Mucosa of descending colon (tissue), 3 donors: ENCODE measurements at places on chromosomes 6 and 20.

GRCh38 chr6:34412016-34412415, 13.9 kb downstream of the RPS10 start:
- DNase-seq, result no peak

DNA sequence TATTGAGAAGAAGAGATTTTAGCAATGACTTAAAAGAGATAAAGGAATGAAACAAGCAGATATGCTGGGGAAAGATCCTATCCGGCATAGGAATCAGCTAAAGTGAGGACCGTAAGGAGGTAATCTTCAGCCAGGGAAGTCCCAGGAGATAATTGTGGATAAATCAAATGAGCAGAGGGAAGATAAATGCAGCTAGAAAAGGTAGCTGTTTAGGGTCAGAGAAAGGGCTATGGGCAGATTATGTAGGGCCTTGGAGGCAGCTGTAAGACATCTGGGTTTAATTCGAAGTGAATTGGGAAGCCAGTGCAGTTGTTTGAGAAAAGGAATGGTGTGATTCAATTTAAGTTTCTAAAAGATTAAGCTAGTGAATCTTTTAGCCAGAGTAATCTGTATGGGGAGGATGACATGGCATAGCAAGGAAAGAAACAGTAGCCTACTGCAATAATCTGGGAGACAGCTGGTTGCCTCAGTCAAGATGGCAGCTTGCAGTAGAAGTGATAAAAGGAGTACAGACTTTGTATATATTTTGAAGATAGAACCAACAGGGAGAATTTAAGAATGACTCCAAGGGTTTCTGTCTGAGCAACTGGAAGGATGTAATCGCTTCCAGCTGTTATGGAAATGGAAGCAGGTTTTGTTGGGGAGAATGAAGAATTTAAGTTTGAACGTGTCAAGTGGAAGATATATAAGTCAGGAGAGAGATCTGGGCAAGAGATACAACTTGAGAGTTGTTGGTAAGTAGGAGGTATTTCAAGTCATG, 552.3 kb upstream of the FLRT3 start:
- no peak for DNase-seq

DNA sequence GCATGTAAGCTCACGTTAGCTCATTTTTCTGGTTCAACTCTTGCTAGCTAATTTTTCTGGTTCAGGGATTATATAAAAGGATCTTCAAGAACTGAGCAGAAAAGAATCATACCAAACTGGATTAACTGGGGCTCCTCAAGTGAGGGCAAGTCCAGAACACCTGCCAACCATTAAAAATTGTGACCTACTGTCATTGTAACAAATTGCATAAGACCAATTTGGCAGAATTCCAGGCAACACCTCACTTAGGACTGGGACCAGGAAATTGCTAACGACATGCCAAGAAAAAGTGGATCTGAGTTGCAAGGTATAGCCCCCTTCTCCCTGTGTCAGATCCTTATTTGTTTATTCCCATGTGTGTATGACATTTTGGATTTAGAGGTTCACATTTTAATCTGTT, 216.6 kb downstream of the HIVEP2 start:
- DNase-seq, result no peak

DNA sequence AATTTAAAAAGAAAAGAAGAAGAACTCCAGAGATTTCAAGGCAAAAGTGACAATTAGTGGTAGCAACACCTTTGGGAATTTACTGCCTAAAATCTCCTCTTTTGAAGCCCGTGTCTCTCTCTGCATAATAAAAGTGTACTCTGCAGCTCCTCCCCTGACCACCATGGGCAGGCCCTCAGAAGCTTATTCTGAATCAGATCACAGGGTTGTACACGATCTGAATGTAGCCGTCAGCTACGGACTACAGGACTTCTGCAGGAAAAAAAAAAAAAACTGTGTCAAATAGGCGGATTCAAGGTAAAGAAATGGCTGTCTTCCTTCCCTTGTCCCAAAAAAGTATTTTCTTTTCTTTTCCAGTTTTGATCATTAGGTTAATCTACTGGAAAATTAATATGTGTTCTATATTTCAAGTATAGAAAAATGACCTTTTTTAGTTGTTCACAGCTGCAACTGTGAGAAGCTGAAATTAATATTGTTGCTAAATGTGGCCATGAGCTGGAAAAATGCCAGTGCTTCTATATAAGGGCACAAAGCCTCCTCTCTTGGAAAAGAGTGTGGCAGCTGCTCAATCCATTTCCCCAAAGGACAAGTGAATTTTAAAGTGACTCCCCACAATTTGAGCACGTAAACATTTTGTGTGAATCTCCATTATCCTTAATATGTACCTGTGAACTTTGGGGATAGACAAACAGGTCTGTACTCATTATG, 397.4 kb downstream of the C6orf118 start:
- DNase-seq, result no peak

- DNase-seq, result no peak
Measured at GRCh38 chr20:11867291-11867919, 50.3 kb upstream of the BTBD3 start.

GRCh38 chr6:127869772-127870404, 31.0 kb downstream of the THEMIS start:
- no peak for DNase-seq

DNA sequence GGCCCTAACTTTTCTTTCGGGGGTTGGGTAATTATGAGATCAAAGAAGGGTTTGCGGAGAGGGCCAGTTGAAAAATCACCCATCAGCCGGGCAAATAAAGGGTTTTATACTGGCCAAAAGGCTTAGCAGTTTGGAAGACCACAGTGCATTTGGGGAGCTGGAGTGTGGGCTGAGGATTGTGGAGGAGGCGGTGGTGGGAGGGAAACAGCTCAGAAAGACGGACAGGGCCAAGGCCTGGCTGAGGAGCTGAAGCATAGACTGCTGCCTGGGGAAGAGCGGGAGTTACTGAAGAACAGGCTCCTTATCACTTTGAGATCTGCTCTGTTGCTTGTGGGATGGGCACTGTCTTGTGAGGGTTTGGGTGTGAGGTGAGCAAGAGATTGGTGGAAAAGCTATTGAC, 144.2 kb downstream of the CARMIL1 start:
- DNase-seq, result no peak

- DNase-seq, result no peak
Measured at GRCh38 chr20:50188879-50189680, 1.6 kb upstream of the CEBPB start.

GRCh38 chr6:146295695-146296094, 247.9 kb upstream of the RAB32 start:
- DNase-seq, result no peak

DNA sequence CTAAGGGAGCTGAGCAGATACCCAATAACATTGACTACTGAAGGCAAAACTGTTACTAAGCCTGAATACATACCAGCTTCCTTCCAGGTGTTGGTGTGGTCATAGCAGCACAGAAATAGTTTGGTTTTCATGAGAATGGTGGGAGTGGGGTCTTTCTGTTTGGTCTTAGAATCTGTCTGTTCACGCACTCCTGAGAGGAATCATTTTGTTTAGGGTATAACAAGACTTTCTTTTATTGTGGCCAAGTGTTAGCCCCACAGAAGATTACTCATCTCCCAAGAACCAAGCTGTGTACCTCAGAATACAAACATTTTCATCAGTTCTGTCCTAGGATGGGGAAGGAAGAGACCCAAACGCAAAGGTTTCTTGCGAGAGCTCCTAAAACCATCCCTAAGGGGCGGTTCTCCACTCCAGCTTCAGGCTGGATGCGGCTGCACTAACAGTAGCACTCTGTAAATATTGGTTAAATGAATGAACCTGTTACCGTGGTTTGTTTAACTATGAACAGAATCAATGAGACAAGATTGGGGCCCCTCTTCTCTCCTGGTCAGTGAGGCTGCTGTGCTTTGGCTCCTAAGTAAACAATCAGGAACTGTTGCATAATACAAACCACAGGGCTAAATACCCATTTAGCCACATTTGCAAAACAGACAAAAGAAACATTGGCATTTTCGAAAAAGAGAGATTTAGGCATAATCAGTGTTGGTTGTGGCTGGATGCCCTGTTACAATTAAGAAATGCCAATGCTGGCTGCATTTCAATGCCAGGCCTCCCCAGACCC, 44.9 kb downstream of the SNAP25 start:
- DNase-seq, result no peak

GRCh38 chr6:152119831-152120230, 312.3 kb downstream of the ESR1 start:
- DNase-seq, result no peak

GRCh38 chr6:135268740-135269139, 87.6 kb downstream of the MYB start:
- DNase-seq, result no peak

GRCh38 chr6:43377710-43378229, 8.3 kb upstream of the ZNF318 start:
- no peak for DNase-seq

DNA sequence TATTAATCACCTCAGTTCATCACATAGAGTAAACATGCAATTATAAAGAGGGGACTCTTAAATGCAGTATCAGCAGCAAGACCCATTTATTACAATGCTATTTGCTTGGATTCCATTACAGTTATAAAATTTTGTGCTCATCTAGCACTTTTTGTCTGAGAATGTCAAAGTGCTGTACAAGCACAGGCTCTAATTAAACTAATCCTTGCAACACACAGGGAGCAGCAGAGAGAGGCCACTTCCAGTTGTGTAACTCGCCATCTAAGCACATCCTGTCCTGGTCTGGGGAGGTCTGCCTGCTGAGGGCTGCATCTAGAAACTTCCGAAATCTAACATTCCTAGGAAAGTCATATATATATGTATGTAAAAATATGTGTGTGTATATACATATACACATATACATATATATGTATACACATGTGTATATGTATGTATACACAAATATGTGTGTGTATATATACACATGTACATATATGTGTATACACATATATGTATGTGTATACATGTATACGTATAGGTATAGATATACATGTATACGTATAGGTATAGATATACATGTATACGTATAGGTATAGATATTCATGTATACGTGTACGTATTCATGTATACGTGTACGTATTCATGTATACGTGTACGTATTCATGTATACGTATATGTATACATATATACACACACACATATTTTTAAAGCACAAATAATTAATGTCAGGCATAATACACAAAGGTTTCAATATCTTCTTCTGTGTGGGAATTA, 136.4 kb upstream of the JARID2 start:
- no peak for DNase-seq

DNA sequence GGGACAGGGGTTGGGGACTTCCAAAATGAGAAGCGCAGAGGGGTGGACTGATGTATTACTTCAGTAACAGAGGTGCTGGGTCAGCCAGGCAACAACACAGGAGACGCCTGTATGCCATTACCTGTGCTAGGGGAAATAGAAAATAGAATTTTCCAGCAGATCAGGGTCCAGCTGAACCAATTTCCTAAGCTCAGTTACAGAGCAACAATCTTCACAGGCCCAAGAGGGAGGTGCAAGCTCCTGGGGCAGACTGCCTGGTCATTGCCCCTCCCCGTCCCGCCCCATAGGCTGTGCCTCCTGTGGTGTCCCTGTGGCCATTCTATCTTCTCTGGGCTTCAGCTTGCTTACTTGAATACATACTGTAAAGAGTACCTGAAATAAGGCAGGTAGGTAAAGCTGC, 3.7 kb downstream of the KCNK5 start:
- peak; percentile 83 for DNase-seq

- DNase-seq, result no peak
Measured at GRCh38 chr20:35699957-35700624, 886 bp downstream of the ROMO1 start.

DNA sequence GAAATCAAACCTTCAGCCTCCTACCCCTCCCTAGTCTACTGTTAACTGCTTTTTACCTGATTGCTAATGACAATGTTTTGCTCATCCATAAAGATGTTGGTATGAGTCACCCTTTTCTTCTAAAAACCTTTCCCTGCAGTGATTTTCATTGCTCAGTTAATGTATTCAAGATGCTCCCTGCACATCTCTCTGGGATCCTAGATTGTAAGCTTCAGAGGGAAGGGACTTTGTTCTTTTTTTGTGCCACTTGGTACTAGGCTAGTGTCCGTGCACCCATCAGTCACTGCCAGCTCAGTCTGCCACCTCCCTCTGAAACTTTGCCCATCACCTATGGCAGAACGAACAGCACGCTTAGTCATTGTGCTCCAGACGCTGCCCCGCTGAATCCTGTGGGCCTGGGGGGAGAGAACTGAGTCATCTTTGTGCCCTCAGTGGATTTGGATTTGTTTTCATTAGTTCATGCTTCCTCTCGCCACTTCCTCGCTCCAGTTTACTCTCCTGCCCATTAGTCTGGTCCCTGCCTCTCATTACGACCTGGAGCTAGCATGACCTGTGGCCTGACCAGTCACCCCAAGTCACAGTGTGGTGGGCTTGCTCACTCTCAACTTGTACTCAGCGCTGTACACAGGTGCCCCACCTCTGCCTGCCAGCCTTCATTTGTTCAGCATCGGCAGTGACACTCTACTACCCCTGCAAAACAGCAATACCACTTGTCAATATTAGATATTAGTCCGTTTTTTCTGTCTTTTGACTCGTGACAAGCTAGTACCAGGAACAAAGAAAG, 78.0 kb upstream of the TMEM181 start:
- no peak for DNase-seq

DNA sequence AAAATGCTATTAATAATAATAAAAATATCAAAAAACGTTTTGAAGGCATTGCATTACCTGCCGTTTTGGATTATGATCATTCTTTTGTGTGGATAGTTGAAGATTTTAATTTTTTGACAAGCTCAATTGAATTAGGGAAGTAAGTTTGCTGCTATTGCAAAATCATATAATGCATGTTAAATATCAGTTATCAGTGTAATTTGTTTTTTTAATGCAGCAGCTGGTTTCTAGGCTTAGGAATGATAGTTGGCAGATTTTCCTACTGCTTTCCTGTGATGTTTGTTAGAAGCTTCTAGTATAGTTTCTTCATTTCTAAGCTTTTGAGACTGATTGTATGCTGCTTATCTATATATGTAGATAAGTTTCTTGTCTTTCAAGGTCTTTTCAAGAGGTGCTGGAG, 99.0 kb downstream of the JARID2 start:
- DNase-seq, result no peak

DNA sequence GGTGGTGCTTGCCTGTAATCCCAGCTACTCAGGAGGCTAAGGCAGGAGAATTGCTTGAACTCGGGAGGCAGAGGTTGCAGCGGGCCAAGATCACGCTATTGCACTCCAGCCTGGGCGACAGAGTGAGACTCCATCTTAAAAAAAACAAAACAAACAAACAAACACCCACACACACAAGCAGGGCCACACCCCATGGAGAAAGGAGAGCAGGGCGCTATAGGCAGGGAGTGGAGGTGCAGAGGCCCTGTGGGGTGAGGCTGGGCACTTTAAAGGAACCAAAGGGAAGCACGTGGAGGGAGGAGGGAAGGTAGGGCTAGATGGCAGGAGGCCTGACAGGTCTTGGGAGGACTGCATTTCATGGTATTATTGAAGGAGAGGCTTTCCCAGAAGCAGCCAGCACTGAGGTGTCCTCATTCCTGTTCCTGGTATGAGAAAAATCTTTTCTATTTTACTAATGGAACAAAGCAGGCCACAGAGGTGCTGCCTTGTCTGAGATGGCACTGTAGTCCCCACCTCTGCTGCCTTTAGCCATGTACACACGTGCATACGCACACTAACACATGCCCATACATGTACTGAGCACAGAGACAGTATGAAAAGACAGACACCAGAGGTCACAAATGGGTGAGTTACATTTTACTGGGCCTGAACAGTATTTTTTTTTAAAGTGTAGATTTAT, 44.0 kb downstream of the BCAS4 start:
- no peak for DNase-seq

GRCh38 chr6:129889580-129889979, 28.5 kb upstream of the TMEM244 start:
- no peak for DNase-seq
